RCC 7860 (cell line): ENCODE measurements at places on chromosomes 16 and 17.

DNA sequence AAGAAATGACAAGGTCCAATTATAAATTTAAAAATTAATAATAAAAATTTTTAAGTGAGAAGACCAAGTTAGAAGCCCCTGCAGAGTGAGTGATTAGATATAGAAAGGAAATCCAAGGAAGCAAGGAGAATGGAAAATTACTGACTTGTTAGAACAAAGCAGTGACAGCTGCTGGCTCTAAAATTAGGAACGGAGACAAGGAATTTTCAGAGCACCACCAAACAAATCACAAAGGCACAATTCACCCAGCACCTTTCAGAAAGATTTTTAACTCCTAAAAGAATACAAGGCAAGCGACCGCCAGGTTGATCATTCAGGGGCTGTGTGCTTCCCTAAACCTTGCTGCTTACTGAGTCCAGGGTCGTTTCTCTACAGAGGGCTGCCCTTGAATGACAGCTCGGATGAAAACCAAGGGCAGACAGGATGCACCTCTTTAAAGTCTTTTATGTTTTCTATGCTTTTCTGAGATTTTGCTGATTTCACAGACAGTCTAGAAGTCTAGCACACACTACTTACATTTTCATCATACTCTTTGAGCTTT is 45.4 kb upstream of the GINS3 start:
- no peak for DNase-seq

DNA sequence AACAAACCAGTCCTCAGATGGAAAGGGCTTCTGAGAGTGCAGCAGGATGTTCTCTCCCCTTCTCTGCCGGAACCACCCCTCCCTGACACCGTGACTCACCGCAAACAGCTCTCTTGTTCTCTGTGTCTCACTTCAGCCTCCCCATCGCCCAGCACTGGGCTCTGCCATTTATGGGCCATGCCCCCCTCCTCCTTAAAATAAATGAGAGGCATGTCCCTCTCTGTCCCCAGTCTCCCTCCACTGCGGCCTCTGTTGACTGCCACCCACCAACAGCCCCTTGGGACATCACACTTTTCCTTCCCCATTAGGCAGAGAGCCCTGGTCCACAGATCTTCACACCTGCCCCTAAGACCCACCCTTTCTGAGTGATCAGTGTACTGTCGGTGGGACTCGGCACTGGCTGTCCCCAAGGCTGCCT is 6.3 kb downstream of the CCDC102A start:
- DNase-seq: peak; percentile 42

- DNase-seq: no peak
Observed at GRCh38 chr16:57115168-57115513, 22.8 kb downstream of the CPNE2 start.

DNA sequence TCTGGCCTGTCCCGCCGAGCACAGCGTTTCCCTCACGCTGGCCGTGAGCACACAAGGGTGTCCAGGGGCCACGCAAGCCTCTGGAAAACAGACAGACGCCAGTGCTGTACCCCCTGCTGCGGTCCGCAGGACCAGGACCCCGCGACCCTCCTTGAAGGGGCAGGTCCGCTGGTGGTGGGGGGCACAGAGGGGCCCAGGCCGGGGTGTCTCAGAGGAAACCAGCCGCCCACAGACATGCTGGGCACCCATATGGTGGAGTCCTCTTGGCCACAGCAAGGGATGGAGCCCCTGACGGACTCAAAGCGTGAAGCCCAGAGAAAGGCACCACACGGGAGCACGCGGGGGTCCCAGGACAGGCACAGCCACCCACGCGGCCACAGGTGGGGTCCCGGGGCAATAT is 34.4 kb downstream of the METRNL start:
- no peak for DNase-seq

GRCh38 chr17:42798383-42799380 is at the start of the genes CNTD1 and COA3:
Gene CNTD1, plus strand, starts transcription at chr17:42798861. Its CDS starts 207 bp downstream, at chr17:42799068.
Gene COA3, minus strand, starts transcription at chr17:42798704. Its CDS starts 23 bp downstream, at chr17:42798681.
- peak; percentile 72 for DNase-seq

- no peak for DNase-seq
Observed at GRCh38 chr16:86349338-86349900, 160.9 kb upstream of the FOXF1 start.
